ENCODE measurements at places on chromosomes 2 and 18. TPM values are rescaled to one million over a fixed set of nuclear protein-coding genes. Genes with fewer than 3 reads are reported as not detected.

DNA sequence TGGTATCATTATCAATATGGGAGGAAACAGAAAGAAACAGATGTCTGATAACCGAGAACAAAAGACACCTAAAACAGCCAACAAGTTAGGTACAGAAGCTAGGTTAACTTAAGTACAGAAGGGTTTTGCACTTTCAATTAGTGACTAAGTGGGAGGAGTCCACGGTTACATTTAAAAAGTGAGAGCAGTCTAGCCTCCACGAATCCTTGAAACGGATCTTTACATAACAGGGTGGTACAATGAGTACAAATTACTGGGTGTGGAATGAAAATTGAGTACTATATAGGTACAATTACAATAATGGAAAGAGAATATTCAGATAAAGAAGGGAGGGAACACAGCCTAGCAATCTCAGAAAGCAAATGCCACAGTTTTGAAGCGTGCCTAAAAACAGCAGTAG is 76.6 kb downstream of the TLK1 start:
- no peaks in the 10 kb centered on the region for H3K27me3 ChIP-seq
- H3K27ac ChIP-seq = no peak overlapping the region
- peaks cover 37% of the 10 kb centered on the region for H3K36me3 ChIP-seq
- DNase-seq = no peak
- H3K4me3 ChIP-seq = no peak overlapping the region
- H3K4me1 ChIP-seq = peaks cover 36% of the 10 kb centered on the region

- no peak for DNase-seq
- no peak overlapping the region for H3K4me3 ChIP-seq
- no peaks in the 10 kb centered on the region for H3K27me3 ChIP-seq
- no peaks in the 10 kb centered on the region for H3K36me3 ChIP-seq
Observed at GRCh38 chr18:63788447-63789096, 13.4 kb downstream of the SERPINB7 start.

DNA sequence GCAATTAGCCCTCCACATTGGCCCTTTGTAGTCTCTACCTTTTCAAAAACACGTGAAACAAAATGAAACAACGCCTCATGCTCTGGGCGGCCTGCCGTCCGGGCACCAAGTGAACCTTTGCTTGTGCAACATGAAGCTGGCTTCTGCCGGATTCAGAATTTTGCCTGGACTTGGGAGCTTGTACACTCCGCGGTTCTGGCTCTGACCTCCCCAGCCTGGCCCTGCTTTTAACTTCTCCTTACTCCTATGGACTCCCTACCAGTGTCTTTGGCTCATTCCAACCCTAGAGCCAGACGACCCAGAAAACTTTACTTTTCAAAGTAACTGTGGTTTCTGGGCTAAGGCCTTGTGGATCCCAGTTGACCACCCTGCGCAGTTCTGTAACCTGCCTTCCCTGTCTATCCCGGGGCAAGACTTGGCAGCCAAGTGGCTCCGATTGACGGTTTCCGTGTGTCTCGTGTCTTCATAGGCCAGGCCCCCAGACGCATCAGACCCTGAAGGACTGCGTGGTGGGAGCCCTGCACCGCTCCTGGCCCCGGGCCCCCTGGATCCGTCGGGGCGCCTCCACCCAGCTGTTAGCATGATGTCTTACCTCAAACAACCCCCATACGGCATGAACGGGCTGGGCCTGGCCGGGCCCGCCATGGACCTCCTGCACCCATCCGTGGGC is 1.9 kb downstream of the OTX1 start:
- H3K27ac ChIP-seq = no peak overlapping the region
- H3K27me3 ChIP-seq = peaks cover 78% of the 10 kb centered on the region
- H3K36me3 ChIP-seq = no peaks in the 10 kb centered on the region

GRCh38 chr2:166568409-166568808 is 74.4 kb upstream of the SCN7A start:
- H3K27ac ChIP-seq = no peak overlapping the region
- H3K36me3 ChIP-seq = no peaks in the 10 kb centered on the region
- no peak for DNase-seq
- peaks cover 2% of the 10 kb centered on the region for H3K27me3 ChIP-seq
- no peak overlapping the region for H3K4me3 ChIP-seq

GRCh38 chr2:39920307-39920801 is 141.3 kb upstream of the THUMPD2 start:
- H3K27ac ChIP-seq = no peak overlapping the region
- peaks cover 3% of the 10 kb centered on the region for H3K27me3 ChIP-seq
- H3K4me1 ChIP-seq = no peaks in the 10 kb centered on the region
- no peaks in the 10 kb centered on the region for H3K36me3 ChIP-seq
- no peak overlapping the region for H3K4me3 ChIP-seq

GRCh38 chr2:144426355-144426754 is 93.6 kb downstream of the ZEB2 start:
- no peak for DNase-seq
- H3K27ac ChIP-seq = peak overlapping the region; percentile 72
- no peaks in the 10 kb centered on the region for H3K27me3 ChIP-seq
- H3K36me3 ChIP-seq = peaks cover 59% of the 10 kb centered on the region
- peak overlapping the region; percentile 54 for H3K4me3 ChIP-seq
- H3K4me1 ChIP-seq = peaks cover 53% of the 10 kb centered on the region

- H3K27ac ChIP-seq = no peak overlapping the region
- peaks cover 2% of the 10 kb centered on the region for H3K27me3 ChIP-seq
- no peak for DNase-seq
Observed at GRCh38 chr18:22827741-22828140, 105.4 kb upstream of the RBBP8 start.

GRCh38 chr18:51692612-51693011 is 495.1 kb upstream of the MEX3C start:
- no peaks in the 10 kb centered on the region for H3K36me3 ChIP-seq
- H3K27me3 ChIP-seq = no peaks in the 10 kb centered on the region
- H3K4me3 ChIP-seq = no peak overlapping the region
- H3K4me1 ChIP-seq = no peaks in the 10 kb centered on the region

- no peak overlapping the region for H3K27ac ChIP-seq
- H3K4me1 ChIP-seq = no peaks in the 10 kb centered on the region
- H3K36me3 ChIP-seq = no peaks in the 10 kb centered on the region
- DNase-seq = no peak
Observed at GRCh38 chr2:117631152-117631945, 183.1 kb upstream of the DDX18 start.

DNA sequence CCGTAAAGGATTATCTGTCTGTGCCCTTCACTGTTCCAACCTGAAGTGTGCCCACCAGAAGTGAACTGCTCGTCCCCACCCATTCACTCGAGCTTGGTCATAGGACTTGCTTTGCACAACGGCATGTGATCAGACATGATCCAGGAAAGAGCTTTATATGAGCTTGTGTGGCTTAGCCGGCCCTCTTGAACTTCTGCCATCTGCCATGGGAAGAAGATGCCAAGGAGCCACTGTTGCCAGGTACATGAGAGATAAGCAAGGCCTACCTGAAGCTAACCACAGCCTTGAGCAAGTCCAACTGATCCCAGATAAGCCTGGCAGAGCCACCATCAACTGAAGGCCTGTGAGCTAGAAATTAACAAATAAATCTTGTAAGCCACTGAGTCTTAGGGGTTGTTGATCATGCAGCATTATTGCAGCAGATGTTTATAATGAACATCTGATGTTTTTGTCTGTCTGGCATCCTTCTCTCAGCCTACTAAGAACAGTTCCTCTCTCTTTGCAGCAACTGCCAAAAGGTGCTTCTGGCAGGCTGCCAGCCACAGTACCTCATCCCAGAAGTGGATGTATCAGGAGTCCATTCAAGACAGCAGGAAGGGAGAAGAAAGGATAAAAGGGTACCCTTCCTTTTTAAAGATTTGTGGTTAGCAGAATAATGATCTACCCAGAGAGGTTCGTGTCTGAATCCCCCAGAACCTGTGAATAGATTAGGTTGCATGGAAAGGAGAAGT is 16.8 kb downstream of the DBI start:
- H3K4me3 ChIP-seq = no peak overlapping the region
- no peak for DNase-seq
- peaks cover 5% of the 10 kb centered on the region for H3K27me3 ChIP-seq
- H3K4me1 ChIP-seq = peaks cover 7% of the 10 kb centered on the region
- H3K27ac ChIP-seq = no peak overlapping the region

DNA sequence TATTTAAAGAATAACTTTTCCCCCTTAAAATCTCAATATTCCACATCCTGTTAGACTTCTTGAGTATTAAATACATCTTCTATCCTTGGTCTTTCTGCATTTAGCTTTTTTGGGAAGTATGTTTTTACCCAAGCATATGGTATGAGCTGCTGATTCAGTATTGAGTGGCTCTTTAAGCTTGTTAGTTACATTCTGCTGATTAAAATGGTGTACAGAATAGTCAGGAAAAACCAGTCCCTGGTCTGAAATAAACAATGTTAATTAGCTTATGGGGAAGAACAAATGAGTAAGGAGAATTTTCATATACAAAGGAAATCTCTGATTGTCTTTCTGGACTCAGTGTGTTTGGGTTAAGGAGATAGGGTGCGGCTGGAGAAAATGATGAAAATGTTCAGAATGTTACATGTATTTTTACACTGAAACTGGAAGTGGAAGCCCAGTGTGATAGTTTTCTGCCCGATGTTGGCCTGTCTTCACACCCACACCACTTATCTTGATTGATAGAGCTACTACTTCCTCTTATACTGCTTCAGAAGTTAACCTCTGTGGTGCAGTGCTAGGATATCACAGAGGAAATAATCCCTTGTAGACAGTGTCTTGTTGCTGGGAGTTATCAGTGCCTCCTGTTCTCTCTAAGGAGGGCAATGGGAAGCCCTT is 84.0 kb downstream of the MSH2 start:
- no peaks in the 10 kb centered on the region for H3K27me3 ChIP-seq
- H3K4me1 ChIP-seq = peaks cover 11% of the 10 kb centered on the region
- H3K36me3 ChIP-seq = peaks cover 22% of the 10 kb centered on the region
- DNase-seq = no peak
- peak overlapping the region; percentile 22 for H3K4me3 ChIP-seq

Gene UBE2E3
- total RNA-seq = 33.1 TPM

Gene SP140
- 330 TPM for total RNA-seq

Gene SPP2
- total RNA-seq = not detected

Gene CD207
- not detected for total RNA-seq

Gene SLC11A1
- 0.93 TPM for total RNA-seq

Gene CLIP4
- 5.7 TPM for total RNA-seq
